ENCODE measurements at places on chromosomes 4 and X.

GRCh38 chr4:27000820-27001219, 140.2 kb downstream of the STIM2 start:
- DNase-seq = no peak

GRCh38 chrX:16826207-16826606, 39.9 kb downstream of the TXLNG start:
- DNase-seq = no peak

DNA sequence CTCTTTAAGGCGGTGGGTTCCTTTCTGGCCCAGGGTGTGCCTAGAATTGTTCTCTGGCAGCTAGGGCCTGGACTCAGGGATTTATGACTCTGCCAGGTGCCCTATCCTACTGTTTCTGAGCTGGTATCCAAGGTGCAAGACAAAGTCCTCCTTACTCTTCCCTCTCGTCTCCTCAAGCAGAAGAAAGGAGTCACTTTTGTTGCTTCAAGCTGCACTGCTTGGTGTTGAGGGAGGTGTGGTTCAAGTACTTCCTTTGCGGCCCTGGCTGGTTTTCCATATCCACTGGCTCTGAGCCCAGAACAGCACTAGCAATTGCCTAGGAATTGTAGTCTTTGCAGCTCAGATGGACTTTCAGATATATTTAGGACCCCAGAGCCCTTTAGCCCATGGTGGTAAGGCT, 39.3 kb downstream of the RTL3 start:
- no peak for DNase-seq

GRCh38 chrX:112668476-112669409, 11.0 kb downstream of the LHFPL1 start:
- no peak for DNase-seq

DNA sequence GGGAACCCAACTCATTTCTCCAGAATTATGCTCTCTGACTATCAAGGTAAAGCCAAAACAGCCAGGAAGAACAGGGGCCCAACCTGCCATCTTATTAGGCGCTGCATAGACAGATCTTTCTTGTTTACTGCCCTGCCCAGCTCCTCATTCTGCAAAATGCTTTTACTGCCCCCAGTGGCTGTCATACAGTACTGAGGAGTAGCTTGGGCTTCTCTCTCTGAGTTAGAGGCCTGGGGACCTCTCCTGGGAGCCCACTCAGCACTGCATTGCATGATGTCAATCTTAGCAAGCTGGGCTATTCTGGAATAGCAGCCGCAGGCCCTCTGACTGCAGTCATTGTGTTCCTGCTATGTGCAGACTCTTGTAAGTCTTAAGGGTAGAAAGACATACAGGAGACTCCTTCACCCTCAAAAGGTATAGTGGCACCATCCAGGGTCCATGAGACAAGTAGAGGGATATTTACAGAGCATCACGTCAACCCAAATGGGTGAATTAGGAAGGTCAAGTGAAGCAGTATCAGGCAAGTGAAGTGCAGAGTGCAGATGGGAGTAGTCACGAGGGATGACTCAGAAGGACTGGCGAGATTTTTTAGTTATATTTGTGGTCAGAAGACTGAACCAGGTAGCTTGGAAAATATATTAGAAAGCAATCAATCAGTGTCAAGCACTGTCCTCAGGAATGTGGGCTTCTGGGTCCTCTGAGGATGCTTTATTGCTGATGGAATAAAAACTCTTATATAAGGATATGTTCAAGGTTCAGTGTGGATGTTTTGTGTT, 294.1 kb upstream of the SFRP2 start:
- DNase-seq = no peak
